ENCODE measurements at places on chromosomes 5 and 9. TPM values are rescaled to one million over a fixed set of nuclear protein-coding genes. Genes with fewer than 3 reads are reported as not detected.
A peak's percentile ranks its signal among the peaks of the same experiment; 100 is the strongest.

- peak; percentile 63 for ATAC-seq
Measured at GRCh38 chr9:91089405-91090129, 272.2 kb downstream of the AUH start.

BTNL9 gene
- total RNA-seq = 2.5 TPM

ZNF782 gene
- total RNA-seq = 1.5 TPM

DNA sequence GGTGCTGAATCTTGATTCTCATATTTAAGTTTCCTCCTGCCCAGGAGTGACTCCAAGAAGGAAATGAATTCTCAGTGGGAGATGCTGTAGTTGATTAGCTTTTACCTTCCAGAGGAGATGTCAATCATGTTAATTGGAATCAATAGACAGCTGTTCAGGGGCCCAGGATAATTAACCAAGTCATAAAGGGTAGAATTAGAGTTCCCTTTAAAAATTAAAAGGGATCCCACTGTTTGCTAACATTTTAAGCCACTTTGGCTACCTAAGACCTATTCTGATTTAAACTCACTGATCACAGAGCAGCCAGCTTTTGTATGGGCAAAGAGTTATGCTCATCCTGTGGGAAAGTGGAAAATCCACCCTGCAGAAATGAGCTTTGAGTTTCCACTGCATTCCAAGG is 249.6 kb downstream of the SLIT3 start:
- no peak for ATAC-seq

DNA sequence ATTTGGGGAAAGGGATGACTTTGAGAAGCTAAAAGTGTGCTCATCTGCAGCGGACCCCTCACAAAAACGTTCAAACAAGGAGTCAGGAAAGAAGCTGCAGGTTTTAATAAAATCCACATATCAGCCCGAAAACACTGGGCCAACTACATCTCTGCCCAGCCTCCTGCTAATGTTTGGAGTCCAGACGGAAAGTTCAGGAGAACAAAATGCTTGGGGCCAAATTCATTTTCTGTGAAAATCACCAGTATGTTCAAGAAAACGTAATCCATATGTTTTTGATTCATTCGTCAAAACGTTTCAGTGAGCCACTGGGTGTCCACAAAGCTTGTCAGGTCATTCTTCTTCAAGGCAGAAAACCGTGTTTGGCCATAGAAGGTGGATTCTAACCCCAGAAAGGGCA is 87.5 kb upstream of the GAS1 start:
- no peak for ATAC-seq

- ATAC-seq = no peak
Measured at GRCh38 chr9:122229485-122229837, 704 bp upstream of the LHX6 start.

All from esophagus mucosa (tissue), 1 donor.